Panc1 (cell line): ENCODE measurements at places on chromosomes 16 and 17.
A peak's percentile ranks its signal among the peaks of the same experiment; 100 is the strongest.

- no peak for DNase-seq
These were observed 140.3 kb upstream of the ERCC4 start for GRCh38 chr16:13779676-13780075.

DNA sequence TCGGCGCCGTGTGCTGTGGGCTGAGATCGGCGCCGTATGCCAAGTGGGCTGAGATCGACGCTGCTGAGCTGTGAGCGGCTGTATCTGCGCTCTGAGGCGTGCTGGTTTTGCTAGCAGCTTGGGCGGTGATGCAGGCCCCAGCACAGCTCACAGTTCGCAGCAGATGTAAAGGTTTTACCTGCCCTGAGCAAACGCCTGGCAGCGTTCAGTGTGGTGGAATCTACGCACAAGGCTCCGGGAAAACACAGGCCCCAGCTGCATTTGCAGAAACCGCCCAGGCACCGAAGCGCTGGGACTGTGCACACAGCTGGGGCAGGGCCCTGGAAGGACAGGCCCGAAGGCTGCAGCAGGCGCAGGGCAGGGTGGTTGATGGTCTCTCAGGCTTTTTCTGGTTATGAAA lies 8.0 kb upstream of the ZNF469 start:
- no peak for DNase-seq

- DNase-seq, result no peak
These were observed 5.6 kb downstream of the MMD start for GRCh38 chr17:55416000-55416399.

- no peak for DNase-seq
These were observed 149.3 kb downstream of the ENGASE start for GRCh38 chr17:79223953-79224352.

- no peak for DNase-seq
These were observed 309.5 kb upstream of the PMFBP1 start for GRCh38 chr16:72481419-72481818.

DNA sequence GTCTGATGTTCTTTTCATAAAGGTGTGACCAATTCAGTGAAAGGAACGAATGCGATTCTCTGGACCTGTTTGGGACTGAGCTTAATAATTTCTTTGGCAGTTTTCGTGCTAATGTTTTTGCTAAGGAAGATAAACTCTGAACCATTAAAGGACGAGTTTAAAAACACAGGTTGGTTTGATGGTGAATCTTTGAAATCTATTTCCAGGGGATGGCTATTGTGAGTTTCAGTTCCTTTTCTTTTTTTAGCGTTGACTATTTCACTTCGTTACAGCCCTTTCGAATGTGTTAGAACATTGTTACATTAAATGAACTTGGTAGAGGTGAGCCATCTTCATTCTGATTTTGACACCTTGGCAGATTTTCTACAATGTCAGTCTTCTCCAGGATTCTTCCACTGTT lies 1.2 kb downstream of the TNFRSF17 start:
- no peak for DNase-seq

DNA sequence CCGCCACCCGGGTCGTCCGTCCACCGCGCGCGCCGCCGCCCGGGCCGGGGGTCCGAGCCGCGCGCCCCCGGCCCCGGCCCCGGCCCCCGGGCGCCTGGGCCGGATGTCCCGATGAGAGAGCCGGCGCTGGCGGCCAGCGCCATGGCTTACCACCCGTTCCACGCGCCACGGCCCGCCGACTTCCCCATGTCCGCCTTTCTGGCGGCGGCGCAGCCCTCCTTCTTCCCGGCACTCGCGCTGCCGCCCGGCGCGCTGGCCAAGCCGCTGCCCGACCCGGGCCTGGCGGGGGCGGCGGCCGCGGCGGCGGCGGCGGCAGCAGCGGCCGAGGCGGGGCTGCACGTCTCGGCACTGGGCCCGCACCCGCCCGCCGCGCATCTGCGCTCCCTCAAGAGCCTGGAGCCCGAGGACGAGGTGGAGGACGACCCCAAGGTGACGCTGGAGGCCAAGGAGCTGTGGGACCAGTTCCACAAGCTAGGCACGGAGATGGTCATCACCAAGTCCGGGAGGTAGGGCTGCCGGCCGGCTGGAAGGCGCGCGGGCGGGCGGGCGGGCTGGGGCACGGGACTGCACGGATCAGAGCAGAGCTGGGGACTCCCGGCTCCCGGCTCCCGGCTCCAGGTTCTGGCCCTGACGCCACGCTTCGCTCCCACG lies 548 bp downstream of the TBX2 start:
- no peak for DNase-seq

GRCh38 chr16:76885776-76886537 lies 305.0 kb upstream of the MON1B start:
- no peak for DNase-seq

DNA sequence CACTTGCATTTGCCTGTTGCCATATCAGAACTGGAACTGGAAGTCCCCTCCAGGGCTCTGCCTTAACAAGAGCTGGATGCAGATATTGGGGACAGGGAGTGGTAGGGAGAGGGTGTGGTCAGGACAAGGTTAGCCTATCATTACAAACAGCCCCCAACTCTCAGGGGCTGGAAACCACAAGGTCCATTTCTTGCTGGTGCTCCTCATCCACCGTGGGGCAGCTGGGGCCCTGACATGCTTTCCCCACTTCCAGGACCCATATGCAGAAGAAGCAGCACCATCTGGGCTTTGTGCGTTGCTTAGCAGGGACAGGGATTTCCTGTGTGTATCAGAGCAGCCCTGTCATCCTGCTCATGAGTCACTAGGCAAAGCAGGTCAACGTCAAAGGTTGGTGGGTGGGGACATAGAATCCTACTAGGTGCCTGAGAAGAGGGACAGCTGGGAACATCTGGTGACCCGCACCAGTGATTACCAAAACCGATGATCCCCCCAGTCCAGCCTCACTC lies 26.9 kb downstream of the RGS9 start:
- no peak for DNase-seq

DNA sequence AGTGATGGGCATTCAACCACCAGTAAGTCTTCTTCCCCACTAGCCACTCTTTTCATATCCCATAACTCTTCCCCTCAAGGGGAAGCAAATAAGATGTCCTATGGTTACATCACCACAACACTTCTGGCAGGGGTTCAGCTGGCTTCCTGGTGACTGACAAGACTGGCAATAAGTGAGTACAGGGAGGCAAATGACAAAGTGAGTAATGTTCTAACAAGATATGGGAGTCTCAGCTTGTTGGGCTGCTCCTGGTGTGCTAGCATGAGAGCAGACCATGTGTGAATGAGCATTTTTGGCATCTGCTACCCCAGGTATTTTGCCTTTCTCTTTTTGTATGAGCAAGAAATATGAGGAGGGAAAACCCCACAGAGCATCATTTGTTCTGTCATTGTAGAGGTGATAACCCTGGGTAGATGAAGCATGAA lies 9.9 kb downstream of the TMIGD1 start:
- no peak for DNase-seq

DNA sequence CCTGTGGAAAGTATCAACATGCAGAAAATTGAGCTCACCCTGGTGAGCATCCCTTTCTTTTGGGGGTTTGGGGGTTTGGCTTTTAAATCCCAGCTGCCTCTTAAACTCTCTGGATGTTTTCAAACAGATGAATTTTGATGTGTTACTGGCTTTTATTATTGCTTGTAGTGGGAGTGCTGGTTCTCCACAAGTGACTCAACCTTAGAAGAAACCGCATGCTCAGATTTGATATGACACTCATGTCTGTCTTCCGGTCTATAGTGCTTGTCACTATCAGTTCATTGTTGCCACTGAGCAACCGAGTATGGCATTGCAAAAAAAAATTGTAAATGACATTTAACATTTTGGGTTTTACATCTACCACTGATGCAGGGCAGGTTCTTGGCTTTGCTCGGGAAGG lies 104.5 kb downstream of the HS3ST4 start:
- no peak for DNase-seq

- DNase-seq, result peak; percentile 86
These were observed at the start of gene JPT2 for GRCh38 chr16:1677942-1678499. JPT2 (plus strand) TSS chr16:1678279; CDS start chr16:1678313, 34 bp downstream.

GRCh38 chr16:3954411-3954921 lies 74.0 kb upstream of the CREBBP start:
- no peak for DNase-seq

DNA sequence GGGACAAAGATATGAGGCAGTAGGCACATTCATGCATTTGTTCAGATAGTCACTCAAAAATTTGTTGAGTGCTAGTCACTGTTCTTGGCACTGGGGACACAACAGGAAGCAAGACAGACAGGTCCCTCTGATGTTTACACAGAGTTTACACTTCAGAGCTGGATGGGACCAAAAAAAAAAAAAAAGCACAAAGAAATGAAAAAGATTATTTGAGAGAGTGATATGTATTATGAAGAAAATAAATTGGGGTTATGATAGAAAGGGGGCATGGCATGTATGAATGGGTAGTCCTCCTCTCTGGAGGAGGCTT lies 3.5 kb upstream of the YPEL2 start:
- no peak for DNase-seq

GRCh38 chr17:39939106-39939505 lies 11.6 kb downstream of the LRRC3C start:
- no peak for DNase-seq

GRCh38 chr17:47654991-47655390 lies 5.3 kb downstream of the KPNB1 start:
- no peak for DNase-seq

DNA sequence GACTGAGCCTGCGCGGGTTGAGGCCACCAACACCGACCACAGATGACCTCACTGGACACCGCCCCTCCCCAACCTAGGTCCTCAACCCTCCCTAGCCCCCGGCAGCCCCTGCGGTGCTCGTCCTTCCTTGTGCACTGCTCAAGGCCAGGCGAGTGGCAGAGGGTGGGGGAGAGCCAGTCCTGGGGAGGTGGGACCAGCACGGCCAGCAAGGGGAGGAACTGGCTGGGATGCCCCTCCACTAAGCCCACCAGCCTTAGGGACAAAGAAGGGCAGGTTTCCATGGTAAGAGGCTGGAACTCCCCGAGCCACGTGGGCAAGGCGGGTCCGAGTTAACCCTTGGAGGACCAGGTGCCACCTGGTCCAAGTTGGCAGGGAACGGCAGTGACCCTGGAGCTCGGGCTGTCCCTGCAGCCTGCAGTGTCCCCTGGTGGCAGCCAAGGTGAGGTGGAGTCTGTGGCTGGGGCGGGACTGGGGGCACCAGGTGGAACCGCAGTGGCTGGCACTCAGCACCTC lies 9.2 kb downstream of the FSCN2 start:
- no peak for DNase-seq
